AG04449 (cell line): ENCODE measurements at places on chromosomes 5 and 9.

GRCh38 chr9:123135430-123135829 is 102.0 kb downstream of the GPR21 start:
- DNase-seq = no peak

DNA sequence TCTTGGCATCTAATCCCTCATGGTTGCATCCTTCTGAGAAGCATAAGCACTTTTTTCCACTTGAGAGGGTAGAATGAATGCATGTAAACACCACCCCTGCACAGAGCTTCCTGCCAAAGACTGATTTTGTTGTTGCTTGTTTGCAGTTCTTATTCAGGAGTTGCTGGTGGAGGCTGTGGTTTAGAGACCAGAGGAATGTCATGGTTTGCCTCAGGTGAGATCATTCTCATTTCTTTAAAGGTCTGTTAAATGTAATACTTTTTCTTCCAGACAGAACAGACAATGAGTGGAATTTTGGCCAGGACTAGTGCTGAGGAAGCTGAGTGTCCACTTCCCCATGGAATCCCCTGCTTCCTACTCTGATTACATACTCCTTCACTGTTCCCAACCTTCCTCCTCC is 3.2 kb upstream of the TNC start:
- no peak for DNase-seq

- DNase-seq = no peak
Observed at GRCh38 chr5:163612358-163613149, 107.1 kb downstream of the MAT2B start.

GRCh38 chr9:127580879-127581475 is 31.1 kb upstream of the STXBP1 start:
- DNase-seq = no peak

- no peak for DNase-seq
Observed at GRCh38 chr5:169583101-169583423, 511 bp upstream of the SPDL1 start.

GRCh38 chr5:112018846-112019245 is 261.9 kb upstream of the NREP start:
- DNase-seq = no peak

DNA sequence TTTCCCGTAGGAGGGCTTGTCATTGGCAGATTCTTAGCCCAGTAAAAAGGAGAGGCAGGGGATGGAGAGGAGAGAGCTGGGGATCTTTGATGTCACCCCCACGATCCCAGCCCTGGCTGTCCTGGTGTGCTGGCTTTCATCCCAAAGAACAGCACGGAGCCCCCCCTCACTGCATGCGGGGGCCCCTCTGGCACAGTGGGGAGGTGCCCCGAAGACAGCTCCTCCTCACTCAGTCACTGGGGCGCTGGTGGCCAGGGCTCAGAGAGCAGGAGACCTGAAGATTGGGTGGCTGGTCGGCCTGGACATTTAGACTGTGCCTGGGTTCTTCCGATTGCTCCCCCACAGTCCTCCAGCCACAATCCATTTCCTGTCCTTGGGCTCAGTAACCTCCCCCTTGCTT is 207.5 kb downstream of the MELK start:
- no peak for DNase-seq

GRCh38 chr9:108765265-108765664 is 90.5 kb downstream of the ACTL7B start:
- no peak for DNase-seq
